ENCODE measurements at places on chromosomes 7 and 10.

- no peaks in the 10 kb centered on the region for H3K27me3 ChIP-seq
- H3K4me1 ChIP-seq = peaks cover 3% of the 10 kb centered on the region
- no peak overlapping the region for H3K27ac ChIP-seq
- no peak for DNase-seq
- no peaks in the 10 kb centered on the region for H3K36me3 ChIP-seq
Observed at GRCh38 chr10:124674768-124675222, 69.4 kb downstream of the FAM53B start.

DNA sequence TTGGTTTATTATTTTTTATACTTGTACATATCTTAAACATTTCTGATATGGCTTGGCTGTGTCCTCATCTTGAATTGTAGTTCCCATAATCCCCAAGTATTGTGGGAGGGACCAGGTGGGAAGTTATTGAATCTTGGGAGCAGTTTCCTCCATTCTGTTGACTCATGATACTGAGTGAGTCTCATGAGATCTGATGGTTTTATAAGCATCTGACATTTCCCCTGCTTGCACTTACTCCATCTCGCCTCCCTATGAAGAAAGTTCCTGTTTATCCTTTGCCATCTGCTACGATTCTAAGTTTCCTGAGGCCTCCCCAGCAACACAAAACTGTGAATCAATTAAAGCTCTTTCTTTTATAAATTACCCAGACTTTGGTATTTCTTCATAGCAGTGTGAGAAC lies 207.7 kb downstream of the TPK1 start:
- H3K27ac ChIP-seq = no peak overlapping the region
- no peaks in the 10 kb centered on the region for H3K36me3 ChIP-seq
- H3K27me3 ChIP-seq = no peaks in the 10 kb centered on the region
- no peak for DNase-seq
- no peak overlapping the region for H3K4me3 ChIP-seq

DNA sequence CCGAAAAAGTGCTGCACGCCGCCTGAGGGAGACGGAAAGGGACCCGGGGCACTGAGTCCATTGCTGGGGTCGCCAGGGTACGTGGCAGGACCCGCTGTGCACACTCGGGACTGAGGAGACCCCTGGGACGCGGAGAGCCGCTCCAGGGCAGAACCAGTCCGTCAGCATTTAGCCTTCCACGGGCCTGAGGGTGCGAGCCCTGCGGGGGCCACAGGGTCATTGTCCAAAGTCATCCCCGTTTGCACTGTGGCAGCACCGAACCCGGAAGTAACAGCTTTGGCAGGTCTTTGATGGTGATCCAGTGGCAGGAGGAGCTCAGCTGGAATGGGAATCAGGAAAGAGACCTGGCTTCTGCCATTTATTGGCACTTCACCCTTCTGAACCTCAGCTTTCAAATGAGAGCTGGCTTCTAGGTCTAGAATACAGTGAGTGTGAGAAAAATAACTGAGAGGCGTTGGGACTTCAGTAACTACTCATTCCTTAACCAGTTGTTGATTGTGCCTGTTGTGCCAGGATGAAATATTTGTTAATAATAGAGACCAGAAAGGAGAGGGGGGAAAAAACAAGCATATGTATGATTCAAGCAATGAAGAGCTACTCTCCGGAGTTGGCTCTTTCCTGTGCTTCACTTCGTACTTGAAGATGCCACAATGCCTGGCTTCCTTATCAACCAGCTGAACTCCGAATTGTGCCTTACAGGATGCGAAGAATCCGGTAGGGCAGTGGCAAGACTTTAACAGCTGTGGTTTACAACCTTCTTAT lies 811 bp upstream of the ARHGAP12 start:
- peaks cover 19% of the 10 kb centered on the region for H3K4me1 ChIP-seq
- H3K36me3 ChIP-seq = no peaks in the 10 kb centered on the region
- H3K27ac ChIP-seq = peak overlapping the region; percentile 95

DNA sequence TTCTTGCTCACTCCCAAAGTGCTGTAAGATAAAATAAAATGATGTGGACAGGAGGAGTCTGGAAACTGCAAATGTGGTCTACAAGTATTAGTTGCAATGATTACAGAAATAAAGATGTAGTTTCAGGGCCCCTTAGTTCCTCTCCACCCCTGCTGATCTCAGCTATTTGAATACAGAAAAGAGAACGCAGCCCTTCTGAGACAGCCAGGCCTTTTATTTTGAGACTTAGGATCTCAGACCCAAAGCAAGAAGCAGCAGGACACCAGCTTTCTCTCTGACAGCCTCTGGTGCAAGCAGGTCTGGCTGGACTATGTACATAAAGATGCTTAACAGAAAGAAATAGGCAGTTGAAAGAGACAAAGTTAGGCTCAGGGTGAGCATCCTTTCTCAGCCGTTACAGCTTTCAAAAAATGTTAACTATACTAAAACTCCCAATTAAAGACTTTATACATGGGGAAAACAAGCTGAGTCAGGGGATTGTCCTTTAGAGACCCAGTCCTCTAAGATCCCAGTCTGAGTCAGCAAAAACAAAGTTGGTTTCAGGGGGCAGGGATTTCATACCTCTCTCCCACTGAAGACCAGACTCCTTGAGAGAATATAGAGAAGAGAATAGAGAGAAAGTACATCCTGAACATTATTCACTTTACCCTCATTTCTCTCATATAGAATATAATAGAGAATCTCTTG lies 220.4 kb downstream of the TMEM178B start:
- no peaks in the 10 kb centered on the region for H3K27me3 ChIP-seq
- no peaks in the 10 kb centered on the region for H3K4me1 ChIP-seq
- DNase-seq = no peak
- no peaks in the 10 kb centered on the region for H3K36me3 ChIP-seq
- no peak overlapping the region for H3K27ac ChIP-seq

GRCh38 chr10:12825260-12825849 lies 176.2 kb downstream of the CCDC3 start:
- H3K27me3 ChIP-seq = no peaks in the 10 kb centered on the region
- H3K4me3 ChIP-seq = no peak overlapping the region
- peaks cover 20% of the 10 kb centered on the region for H3K4me1 ChIP-seq
- H3K36me3 ChIP-seq = no peaks in the 10 kb centered on the region

- no peaks in the 10 kb centered on the region for H3K27me3 ChIP-seq
- peak overlapping the region; percentile 98 for H3K27ac ChIP-seq
- H3K4me1 ChIP-seq = peaks cover 22% of the 10 kb centered on the region
- DNase-seq = peak; percentile 86
- H3K36me3 ChIP-seq = no peaks in the 10 kb centered on the region
Observed at GRCh38 chr10:132627666-132628531, 90.3 kb downstream of the INPP5A start.

DNA sequence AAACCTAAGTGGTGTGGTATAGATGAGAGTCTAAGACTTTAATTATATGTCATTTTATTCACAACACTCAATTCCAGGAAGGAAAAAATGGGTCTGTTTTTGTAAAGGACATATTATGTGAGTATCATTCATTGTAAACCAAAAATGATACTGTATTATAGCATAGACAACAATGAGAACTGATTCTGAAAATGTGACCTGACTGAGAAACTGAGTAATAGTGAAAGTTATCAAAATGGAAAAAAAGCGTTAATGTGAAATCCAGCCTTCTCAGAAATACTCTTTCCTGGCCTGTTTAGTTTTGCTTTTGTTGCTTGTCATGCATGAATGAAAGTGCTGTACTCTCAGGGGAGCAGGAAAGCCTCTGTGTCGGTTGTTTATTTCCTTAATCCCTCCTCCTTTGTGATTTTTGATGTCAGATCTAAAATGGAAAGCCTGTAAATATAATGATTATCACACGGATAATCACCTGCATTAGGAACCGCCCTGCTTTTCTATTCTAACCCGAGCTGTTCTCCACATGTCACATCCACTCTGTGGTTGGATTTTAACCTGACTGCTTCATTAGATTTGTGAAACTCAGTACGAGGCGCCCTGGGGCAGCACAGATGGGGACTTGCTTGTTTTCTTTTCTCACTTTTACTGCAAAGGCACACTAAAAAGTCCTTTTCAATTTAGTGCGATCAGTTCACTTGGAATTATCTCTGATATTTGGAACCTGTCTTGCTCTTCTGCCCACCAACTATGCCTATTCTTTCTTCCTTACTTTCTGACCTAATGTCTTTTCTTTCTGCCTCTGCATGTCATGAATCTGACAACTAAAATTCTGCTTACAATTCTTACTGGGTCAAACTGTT lies 240.9 kb upstream of the KAT6B start:
- no peaks in the 10 kb centered on the region for H3K27me3 ChIP-seq
- no peaks in the 10 kb centered on the region for H3K36me3 ChIP-seq
- no peak for DNase-seq
- peaks cover 4% of the 10 kb centered on the region for H3K4me1 ChIP-seq
- H3K4me3 ChIP-seq = peak overlapping the region; percentile 31
- H3K27ac ChIP-seq = no peak overlapping the region

- no peaks in the 10 kb centered on the region for H3K4me1 ChIP-seq
- DNase-seq = no peak
- no peak overlapping the region for H3K4me3 ChIP-seq
- H3K36me3 ChIP-seq = no peaks in the 10 kb centered on the region
- no peaks in the 10 kb centered on the region for H3K27me3 ChIP-seq
Observed at GRCh38 chr10:5659702-5660528, 6.5 kb downstream of the ASB13 start.

- no peak for DNase-seq
- H3K4me3 ChIP-seq = no peak overlapping the region
- H3K27me3 ChIP-seq = no peaks in the 10 kb centered on the region
- no peaks in the 10 kb centered on the region for H3K4me1 ChIP-seq
- no peaks in the 10 kb centered on the region for H3K36me3 ChIP-seq
- H3K27ac ChIP-seq = no peak overlapping the region
Observed at GRCh38 chr7:8991159-8991558, 557.8 kb downstream of the NXPH1 start.

DNA sequence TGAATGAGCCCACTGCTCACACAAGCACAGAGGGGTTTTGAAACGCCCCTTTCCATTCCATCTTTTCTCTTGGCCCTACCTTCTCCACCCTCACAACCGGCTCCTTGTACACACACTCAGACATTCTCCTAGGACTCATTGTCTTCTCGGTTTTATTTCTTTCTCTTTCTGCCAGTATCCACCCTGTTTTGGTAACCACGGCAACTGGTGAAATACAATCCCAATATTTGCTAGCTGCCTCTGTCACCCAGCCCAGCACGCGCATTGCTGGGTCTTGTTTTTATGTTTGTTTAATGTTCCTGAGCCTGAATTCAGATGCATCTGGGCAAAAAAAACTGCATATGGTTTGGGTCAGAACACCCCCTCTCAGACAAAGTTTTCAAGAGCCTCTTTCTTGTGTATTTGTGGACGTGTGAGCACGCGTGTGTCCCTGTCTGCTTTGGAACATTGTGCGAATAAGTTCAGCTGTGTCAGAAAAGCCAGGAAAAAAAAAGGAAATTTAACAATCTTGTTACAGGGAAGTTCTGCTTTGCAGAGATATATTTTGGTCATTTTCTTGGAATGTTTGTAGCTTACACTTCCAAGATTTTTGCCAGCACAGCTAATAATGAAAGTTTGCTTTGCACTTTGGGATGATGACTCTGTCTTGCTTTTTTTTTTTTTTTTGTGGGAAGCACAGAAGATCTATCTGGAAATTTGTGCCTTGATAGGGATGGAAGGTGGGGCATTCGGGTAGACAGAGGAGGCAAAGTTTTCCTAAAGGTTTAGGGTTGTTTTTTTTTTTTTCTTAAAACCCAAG lies 225.9 kb downstream of the TRIL start:
- DNase-seq = no peak
- H3K27ac ChIP-seq = peak overlapping the region; percentile 7
- peaks cover 9% of the 10 kb centered on the region for H3K4me1 ChIP-seq
- H3K4me3 ChIP-seq = peak overlapping the region; percentile 36
- H3K27me3 ChIP-seq = no peaks in the 10 kb centered on the region

GRCh38 chr10:112782200-112782907 lies 167.7 kb upstream of the TCF7L2 start:
- no peaks in the 10 kb centered on the region for H3K4me1 ChIP-seq
- H3K4me3 ChIP-seq = no peak overlapping the region
- no peak overlapping the region for H3K27ac ChIP-seq
- DNase-seq = no peak
- H3K27me3 ChIP-seq = no peaks in the 10 kb centered on the region

GRCh38 chr10:12950583-12951128 lies 50.9 kb downstream of the CCDC3 start:
- no peak overlapping the region for H3K27ac ChIP-seq
- no peak for DNase-seq
- H3K27me3 ChIP-seq = no peaks in the 10 kb centered on the region
- no peaks in the 10 kb centered on the region for H3K36me3 ChIP-seq
- H3K4me1 ChIP-seq = peaks cover 2% of the 10 kb centered on the region

GRCh38 chr7:2169923-2170575 lies 62.7 kb downstream of the MAD1L1 start:
- DNase-seq = no peak
- H3K27me3 ChIP-seq = no peaks in the 10 kb centered on the region
- H3K27ac ChIP-seq = no peak overlapping the region

DNA sequence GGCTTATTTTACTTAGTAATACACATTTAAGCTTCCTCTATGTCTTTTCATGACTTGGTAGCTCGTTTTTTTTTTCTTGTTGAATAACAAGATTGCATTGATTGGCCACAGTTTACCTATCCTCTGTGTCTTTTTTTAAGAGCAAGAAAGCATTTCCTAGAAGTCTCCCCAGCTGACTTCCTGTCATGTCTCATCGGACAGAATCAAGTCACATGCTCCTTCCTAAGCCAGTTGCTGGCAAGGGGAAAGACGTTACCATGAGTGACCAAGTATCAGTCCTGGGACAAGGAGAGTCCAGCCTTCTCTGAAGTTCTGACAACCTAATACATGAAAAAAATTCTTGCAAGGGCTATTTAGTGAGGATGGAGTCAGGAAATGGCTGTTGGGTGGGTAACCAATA lies 24.9 kb upstream of the SFRP5 start:
- H3K36me3 ChIP-seq = no peaks in the 10 kb centered on the region
- H3K27me3 ChIP-seq = peaks cover under 1% of the 10 kb centered on the region
- H3K4me3 ChIP-seq = no peak overlapping the region
- no peak for DNase-seq
- H3K4me1 ChIP-seq = no peaks in the 10 kb centered on the region
